ENCODE measurements at places on chromosomes 16 and 17. TPM values are rescaled to one million over a fixed set of nuclear protein-coding genes. Genes with fewer than 3 reads are reported as not detected.
A peak's percentile ranks its signal among the peaks of the same experiment; 100 is the strongest.

DNA sequence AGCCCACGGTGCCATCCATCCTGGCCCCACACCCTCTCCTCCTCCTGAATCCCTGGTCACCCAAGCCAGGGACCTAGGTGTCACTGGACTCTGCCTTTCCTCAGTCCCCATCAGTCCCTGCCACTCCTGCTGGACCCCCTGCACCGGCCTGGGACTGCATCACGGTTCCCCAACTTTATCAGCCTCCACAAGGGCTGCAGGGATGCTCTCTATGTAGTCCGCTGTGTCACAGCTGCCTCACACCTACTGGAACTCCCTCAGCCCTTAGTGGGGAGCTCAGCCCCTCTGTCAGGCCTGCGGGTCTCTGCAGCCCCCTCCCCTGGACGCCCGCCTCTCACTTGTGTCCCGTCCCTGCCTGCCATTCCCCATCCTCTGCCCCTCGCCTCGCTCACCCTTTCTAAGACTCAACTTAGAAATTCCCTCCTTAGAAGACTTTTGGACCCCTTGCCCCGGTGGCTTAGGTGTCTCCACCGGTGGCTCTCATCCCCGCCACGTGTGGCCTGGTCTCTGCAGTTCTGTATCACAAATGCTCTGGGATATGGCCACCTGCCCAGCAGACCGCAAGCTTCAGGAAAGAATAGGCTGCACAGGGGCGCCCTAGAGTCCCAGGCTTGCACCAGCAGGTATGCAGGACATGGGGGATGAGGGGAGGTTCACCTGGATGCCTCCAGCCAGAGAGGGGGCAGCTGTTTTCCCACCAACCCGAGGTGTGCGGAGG lies 62.9 kb downstream of the PRMT7 start:
- no peaks in the 10 kb centered on the region for H3K36me3 ChIP-seq
- no peak overlapping the region for H3K27ac ChIP-seq
- peaks cover 9% of the 10 kb centered on the region for H3K27me3 ChIP-seq
- no peak for DNase-seq

GRCh38 chr17:16923904-16924695 lies 47.8 kb downstream of the TNFRSF13B start:
- no peaks in the 10 kb centered on the region for H3K4me1 ChIP-seq
- DNase-seq = no peak
- H3K27ac ChIP-seq = no peak overlapping the region
- H3K27me3 ChIP-seq = no peaks in the 10 kb centered on the region

- no peak for DNase-seq
- H3K4me1 ChIP-seq = peaks cover 39% of the 10 kb centered on the region
- no peaks in the 10 kb centered on the region for H3K27me3 ChIP-seq
These were observed 11.3 kb downstream of the TBX2 start for GRCh38 chr17:61411011-61411260.

The ZDHHC1 gene
- total RNA-seq = 4.4 TPM

GRCh38 chr16:26211542-26211941 lies 519.8 kb downstream of the HS3ST4 start:
- DNase-seq = no peak
- no peaks in the 10 kb centered on the region for H3K36me3 ChIP-seq
- H3K27me3 ChIP-seq = no peaks in the 10 kb centered on the region
- H3K27ac ChIP-seq = no peak overlapping the region
- H3K4me1 ChIP-seq = no peaks in the 10 kb centered on the region

The UMOD gene
- not detected for total RNA-seq

DNA sequence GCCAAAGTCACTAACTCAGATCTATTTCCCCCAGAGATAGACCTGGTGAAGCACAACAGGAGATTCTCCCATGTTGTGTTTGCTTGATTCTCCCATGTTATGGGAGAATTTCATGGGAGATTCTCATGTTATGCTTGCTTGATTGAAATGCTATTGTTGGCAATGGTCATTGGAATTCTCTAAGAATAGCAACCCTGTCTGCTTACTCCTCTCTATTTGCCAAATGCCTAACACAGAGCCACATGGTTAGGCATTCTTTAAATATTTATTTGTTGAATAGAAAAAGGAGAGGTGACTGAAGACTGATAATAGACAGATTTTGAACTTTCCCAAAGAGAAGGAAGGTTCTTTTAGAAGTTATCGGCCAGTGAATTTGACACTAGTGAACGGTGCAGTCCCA lies 111.5 kb upstream of the MPHOSPH6 start:
- H3K27ac ChIP-seq = no peak overlapping the region
- H3K27me3 ChIP-seq = no peaks in the 10 kb centered on the region
- no peaks in the 10 kb centered on the region for H3K4me1 ChIP-seq

DNA sequence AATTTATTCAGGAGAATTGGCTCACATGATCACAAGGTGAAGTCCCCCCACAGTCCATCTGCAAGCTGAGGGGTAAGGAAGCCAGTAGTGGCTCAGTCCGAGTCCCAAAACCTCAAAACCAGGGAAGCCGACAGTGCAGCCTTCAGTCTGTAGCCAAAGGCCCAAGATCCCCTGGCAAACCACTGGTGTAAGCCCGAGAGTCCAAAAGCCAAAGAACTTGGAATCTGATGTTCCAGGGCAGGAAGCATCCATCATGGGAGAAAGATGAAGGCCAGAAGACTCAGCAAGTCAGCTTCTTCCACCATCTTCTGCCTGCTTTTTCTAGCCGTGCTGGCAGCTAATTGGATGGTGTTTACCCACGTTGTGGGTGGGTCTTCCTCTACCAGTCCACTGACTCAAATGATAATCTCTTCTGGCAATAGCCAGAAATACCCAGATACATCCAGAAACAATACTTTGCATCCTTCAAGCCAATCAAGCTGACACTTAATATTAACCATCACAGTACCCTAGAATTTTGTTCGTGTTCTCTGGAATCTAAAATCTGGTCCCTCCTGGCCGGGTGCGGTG lies 40.4 kb downstream of the TMEM114 start:
- no peak overlapping the region for H3K4me3 ChIP-seq
- H3K36me3 ChIP-seq = no peaks in the 10 kb centered on the region
- H3K4me1 ChIP-seq = no peaks in the 10 kb centered on the region
- DNase-seq = no peak

DNA sequence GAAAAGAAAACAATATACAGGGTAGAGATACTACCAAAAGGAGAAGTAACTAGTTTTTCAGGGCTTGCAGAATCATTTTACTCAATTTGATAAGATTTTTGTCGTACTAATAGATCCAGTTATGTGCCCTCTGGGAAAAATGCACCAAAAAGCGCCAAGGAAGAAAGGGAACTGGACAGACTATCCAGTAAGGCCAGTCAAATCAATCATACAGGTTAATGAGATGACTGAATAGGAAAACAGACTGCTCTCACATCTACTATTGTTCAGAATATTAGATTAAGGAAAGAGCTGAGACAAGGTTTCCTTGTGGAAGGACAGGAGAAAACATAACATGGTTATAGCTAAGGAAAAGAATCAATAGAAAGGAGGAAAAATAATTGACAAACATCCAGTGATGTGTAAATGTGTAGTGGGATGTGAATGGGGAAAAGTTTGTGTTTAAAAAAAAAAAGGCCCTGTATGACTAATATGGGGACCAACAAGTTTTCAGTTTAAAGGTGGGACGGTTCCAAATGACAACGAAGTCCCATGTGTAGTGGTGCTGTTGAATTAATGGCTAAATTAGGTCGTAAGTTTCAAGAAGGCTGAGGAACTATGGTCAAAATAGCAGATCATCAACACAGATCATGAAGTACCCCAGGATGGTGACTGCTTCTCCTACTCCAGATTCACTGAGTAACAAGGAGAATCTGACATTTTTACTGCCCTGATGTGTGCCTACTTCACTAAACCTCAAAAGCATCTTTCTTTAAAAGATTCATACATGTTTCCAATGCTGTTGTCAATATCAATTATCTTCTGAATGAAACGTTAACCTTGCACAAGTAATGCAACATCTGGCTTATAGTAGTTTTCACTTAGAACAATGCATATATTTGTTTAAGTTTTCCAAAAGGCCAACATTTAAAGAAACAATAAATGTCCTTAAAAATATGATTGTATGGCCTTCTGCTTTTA lies 40.7 kb downstream of the BRIP1 start:
- H3K27ac ChIP-seq = no peak overlapping the region
- H3K4me3 ChIP-seq = no peak overlapping the region
- no peaks in the 10 kb centered on the region for H3K27me3 ChIP-seq

The TUBD1 gene
- 5.6 TPM for total RNA-seq

DNA sequence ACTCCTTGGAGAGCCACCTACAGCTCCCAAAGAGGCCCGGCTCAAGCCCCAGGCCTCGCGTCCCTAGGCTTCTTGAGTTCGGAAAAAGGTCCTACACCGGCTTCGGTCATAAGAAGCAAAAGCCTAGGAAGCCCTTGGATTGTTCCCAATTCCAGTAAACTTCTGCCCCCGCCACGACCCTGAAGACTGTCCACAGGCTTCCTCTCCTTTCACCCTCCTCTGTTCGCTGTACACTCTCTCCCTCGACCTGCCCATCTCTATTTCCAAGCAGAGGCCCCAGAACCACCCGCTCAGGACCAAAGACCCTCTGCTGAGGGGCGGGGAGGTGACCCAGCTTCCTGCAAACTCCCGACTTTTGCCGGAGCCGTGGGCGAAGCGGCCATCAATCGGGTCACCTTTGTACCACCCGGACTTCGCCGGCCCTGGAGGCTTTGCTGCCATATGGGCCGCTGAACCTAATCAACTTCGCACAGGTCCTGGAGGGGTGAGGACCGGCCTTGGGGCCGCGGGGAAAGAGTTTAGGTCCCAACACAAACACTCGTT lies 2.7 kb downstream of the HOXB2 start:
- peak overlapping the region; percentile 99 for H3K4me3 ChIP-seq
- peak; percentile 70 for DNase-seq
- H3K36me3 ChIP-seq = peaks cover 8% of the 10 kb centered on the region
- peaks cover 36% of the 10 kb centered on the region for H3K4me1 ChIP-seq
- peak overlapping the region; percentile 97 for H3K27ac ChIP-seq
- no peaks in the 10 kb centered on the region for H3K27me3 ChIP-seq

The PRCD gene
- 4.3 TPM for total RNA-seq

DNA sequence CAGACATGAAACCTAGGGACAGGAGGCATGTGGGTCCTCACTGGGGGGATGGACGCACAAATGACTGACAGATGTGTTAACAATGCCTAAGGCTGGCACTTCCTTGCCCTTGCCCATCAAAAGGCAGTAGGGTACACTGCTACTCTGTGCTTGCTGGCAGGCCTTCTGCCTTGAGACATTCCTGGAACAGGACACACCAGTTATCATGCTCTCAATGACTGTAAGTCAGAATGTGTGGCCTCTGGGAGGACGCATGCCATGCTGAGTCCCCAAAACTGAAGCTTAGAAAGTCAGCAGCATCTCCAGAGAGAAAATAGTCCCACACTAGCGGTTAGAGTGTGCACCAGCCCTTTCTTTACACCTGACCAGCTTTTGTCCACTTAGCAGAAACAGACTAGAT lies 16.1 kb upstream of the SREBF1 start:
- DNase-seq = no peak
- H3K27ac ChIP-seq = no peak overlapping the region
- no peak overlapping the region for H3K4me3 ChIP-seq
- H3K27me3 ChIP-seq = no peaks in the 10 kb centered on the region
- H3K36me3 ChIP-seq = no peaks in the 10 kb centered on the region
- peaks cover 23% of the 10 kb centered on the region for H3K4me1 ChIP-seq

- H3K4me1 ChIP-seq = no peaks in the 10 kb centered on the region
- peak; percentile 83 for DNase-seq
- no peak overlapping the region for H3K4me3 ChIP-seq
- H3K27me3 ChIP-seq = no peaks in the 10 kb centered on the region
- no peak overlapping the region for H3K27ac ChIP-seq
These were observed 168.5 kb upstream of the RPH3AL start for GRCh38 chr17:521183-521525.

The SEZ6L2 gene
- total RNA-seq = 1.8 TPM

The KRT28 gene
- not detected for total RNA-seq

The CDH5 gene
- total RNA-seq = under 0.01 TPM

DNA sequence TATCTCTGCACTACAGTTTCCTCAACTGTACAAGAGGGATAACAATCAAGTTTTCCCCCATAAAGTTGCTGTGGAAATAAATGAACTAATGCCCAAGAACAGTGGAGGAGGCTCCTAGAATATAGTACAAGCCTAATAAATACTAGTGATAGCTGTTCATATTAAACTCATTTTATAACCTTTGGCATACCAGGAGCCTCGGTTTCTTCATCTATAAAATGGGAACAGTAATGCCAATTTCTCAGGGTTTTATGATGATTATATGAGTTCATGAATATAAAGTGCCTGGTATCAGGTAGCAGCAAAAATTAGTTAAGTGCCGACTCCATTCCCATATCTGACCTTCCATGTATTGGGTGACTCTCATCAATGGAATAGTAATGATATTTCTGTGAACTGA lies 311.1 kb upstream of the MAF start:
- no peaks in the 10 kb centered on the region for H3K4me1 ChIP-seq
- DNase-seq = no peak
- no peaks in the 10 kb centered on the region for H3K27me3 ChIP-seq
- no peak overlapping the region for H3K4me3 ChIP-seq

The CBX2 gene
- total RNA-seq = 0.83 TPM
